ENCODE measurements at places on chromosomes 11 and 22.

DNA sequence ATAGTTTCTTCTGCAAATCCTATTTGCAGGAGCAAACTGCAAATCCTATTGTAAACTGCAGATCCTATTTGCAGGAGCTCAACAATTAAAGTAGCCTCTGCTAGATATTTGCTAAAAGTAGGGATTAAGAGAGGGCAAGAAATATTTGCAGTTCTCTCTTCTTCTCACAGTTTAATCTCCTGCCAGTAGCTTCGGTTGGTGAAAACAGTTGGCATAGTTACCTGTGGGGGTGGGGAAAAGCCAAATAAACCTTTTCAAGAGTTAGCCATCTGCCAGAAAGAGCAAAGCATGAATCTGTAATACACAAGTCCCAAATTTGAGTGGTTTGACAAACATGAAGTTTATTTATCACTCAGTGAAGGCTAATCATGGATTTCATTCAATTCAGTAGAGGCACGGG, 942.5 kb downstream of the JRKL start:
- no peak for DNase-seq

GRCh38 chr11:69563946-69564775, 76.8 kb upstream of the CCND1 start:
- DNase-seq: no peak

- no peak for DNase-seq
Measured at GRCh38 chr11:125950178-125950490, 4.3 kb downstream of the VSIG10L2 start.

- no peak for DNase-seq
Measured at GRCh38 chr11:125941267-125941618, 4.6 kb upstream of the VSIG10L2 start.

DNA sequence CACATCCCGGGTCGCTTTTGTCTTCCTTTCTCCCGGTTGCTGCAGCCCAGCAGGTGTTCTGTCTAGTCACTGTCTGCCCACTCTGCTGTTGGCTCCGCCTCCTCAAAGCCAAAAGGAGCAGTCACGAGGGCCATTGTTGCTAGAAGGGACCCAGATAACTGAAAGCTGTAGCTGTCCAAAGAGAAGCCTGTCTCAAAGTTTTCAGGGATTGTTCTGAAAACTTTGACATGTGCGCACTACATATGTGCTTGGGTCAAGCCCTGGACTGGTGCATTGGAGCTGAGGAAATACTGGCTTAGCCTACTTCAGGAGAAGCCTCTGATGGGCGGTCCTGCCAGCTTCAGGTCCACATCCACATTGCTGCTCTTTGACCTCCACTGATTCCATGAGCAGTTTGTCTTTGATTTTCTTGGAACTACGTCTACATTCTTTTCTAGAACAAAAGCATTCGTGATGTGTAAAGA, 8.8 kb upstream of the OR2AT4 start:
- DNase-seq: no peak

DNA sequence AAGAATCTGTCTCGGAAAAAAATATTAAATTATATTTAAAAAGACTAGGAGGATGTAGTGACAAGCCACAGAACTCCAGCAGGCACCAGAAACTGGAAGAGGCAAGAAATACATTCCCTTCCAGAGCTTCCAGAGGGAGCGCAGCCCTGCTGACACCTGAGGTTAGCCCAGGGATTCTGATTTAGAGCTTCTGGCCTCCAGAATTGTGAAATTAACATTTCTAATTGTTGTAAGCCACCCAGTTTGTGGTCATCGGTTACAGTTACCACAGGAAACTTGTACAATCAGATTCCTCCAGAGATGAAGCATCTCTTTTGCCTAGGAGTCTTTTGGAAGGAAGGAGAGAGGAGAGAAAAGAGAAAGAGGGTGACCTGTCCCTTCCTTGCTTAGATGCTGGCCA, 6.4 kb upstream of the UBASH3B start:
- no peak for DNase-seq

GRCh38 chr11:68445531-68446035, 15.0 kb upstream of the PPP6R3 start:
- DNase-seq: no peak

GRCh38 chr11:47981667-47982404, 1.5 kb downstream of the PTPRJ start:
- DNase-seq: no peak

DNA sequence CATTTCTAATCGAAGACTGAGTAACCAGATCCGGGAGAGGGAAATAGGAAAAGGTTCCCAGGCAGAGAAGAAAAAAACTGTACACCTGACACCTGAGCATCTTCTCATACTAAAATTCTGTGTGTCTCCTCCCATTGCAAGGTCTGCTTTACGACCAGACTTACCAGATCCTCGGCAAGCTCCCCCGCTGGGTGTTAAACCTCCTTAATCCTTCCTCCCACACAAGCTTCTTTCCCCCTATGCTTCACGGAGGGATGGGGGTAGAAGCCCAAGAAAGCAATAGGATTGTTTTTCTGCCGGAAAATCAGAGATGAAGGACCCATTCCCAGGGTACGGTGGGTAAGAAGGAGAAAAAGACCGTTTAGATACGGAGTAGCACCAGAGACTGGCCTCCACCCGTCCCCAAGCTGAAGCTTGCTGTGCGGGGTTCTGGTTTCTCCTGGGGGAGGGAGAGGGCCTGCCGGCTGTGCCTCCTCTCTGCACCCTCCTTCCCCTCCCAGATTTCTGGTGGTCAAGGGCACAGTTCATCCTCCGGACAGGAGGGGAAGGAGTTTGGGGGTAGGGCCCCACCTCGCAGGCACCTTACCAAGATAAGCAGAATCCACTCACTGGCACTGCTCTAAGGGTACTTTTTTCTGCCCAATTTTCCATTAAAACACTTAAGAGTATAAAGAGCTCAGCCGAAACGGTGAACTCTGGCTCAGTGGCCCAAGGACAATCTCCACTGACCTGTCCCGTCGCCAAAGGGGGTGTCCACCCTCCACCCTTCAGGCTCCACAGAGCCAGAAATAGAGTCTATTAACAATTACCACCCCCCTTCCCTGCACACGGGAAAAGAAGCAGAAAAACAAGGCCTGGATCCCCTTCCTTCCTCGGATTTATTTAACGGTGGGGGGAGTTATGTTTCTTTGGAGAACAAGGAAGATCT, 1.2 kb downstream of the TOB2 start:
- no peak for DNase-seq

Data from RWPE2 (cell line).